ENCODE measurements at places on chromosomes 2 and 18. TPM values are rescaled to one million over a fixed set of nuclear protein-coding genes. Genes with fewer than 3 reads are reported as not detected.

DNA sequence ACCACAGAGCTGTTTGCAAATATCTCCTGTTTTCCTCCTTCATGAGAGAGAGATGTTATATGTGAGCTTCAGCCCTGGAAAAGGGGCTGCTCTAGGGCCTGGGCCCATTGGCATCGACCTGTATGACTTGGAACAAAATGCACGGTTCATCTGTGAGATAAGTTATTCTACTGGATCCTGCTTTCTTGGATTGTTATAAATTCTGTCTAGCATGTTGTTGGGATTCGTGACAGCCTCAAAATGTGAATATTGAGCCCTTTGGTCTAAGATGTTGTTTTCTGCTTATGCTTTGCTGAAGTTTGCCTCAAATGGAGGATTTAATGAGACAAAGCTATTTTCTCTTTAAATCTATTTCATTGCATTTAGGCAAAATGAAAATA, 372.9 kb downstream of the EN1 start:
- DNase-seq = no peak

DNA sequence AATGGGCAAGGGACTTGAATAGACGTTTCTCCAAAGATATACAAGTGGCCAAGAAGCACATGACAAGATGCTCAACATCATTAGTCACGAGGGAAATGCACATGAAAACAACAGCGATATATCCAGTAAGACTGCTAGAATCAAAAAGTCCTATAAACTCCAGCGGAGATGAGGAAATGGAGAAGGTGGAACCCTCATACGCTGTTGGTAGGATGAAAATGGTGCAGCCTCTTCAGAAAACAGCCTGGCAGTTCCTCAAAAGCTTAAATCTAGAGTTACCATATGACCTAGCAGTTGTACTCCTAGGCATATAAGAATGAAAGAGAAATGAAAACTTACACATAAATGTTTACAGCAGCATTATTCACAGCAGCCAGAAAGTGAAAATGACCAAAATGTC, 48.1 kb downstream of the HPCAL1 start:
- no peak for DNase-seq

GRCh38 chr18:70216788-70217187, 11.3 kb upstream of the RTTN start:
- DNase-seq = no peak

GRCh38 chr2:239531456-239532241, 130.8 kb upstream of the HDAC4 start:
- DNase-seq = no peak

DNA sequence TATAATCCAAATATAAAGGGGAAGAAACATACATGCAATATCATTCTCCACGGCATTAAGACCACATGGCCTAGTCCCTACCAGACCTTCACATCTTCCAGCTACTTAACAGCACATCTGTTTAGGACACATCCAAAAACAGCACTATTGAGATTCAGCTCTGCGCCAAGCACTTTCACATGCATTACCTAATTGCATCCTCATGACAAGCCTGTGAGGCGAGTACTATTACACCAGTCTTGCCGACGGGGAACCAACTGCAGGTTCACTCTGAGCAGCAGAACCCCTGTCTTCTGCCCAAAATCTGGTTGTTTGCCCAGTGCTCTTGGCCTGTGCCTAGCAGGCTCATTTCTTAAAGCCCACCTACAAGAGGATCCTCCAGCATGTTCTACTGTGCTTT, 66.7 kb downstream of the AAK1 start:
- DNase-seq = no peak

GRCh38 chr2:32363597-32363996, 6.8 kb downstream of the BIRC6 start:
- DNase-seq = no peak

- no peak for DNase-seq
Measured at GRCh38 chr2:235609321-235609720, 115.5 kb downstream of the AGAP1 start.

DNA sequence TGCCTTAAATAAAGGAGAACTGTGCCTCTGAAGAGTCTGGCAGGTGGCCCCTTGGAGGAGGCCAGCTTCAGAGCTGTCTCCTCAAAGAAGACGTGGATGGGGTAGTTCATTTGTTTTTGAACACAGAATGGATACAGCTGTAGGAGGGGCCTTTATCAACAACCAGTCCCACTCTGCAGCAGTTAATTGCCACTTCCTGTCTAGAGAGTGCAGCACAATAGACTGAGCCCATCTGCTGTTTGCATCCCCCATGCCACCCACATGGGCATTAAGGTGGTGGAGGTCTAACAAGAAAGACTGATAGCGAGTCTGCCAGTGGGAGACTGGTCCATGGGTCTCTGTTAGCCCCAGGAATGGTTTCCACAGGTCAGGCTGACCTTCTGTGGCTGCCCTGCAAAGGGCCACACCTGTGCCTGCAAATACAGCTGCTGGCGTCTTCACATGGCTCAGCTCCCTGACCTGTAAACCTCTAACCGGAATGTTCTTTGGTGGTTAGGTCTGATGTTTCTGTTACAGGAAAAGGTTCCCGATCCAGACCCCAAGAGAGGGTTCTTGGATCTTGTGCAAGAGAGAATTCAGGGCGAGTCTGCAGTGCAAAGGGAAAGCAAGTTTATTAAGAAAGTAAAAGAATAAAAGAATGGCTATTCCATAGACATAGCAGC, 153.3 kb upstream of the ITGA6 start:
- no peak for DNase-seq

- no peak for DNase-seq
Measured at GRCh38 chr2:216023055-216023648, 9.8 kb upstream of the MREG start.

GRCh38 chr2:171347591-171348032, 86.2 kb downstream of the METTL8 start:
- DNase-seq = no peak

- DNase-seq = no peak
Measured at GRCh38 chr2:167134381-167135072, 246.2 kb downstream of the XIRP2 start.

- no peak for DNase-seq
Measured at GRCh38 chr2:392926-393280, 105.0 kb upstream of the ALKAL2 start.

DNA sequence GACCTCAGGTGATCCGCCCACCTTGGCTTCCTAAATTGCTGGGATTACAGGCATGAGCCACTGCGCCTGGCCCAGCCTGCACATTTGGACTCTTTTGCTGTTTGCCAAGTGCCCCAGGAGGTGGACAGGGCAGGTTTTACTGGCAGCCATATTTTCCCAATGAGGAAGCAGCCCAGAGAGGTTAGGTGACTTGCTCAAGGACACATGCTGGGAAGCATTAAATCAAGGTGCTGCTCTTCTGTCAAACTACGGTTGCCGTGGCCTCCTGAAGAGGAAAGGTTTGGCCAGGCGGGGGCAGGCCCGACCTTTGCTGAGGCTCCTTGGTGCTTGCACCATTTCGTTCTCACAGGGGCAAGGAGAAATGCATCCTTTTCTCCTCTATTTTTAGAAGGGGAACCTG, 44.0 kb downstream of the DNMT3A start:
- no peak for DNase-seq

GRCh38 chr2:175351512-175351911, 170.0 kb upstream of the ATP5MC3 start:
- DNase-seq = no peak

- no peak for DNase-seq
Measured at GRCh38 chr2:26509141-26509540, 31.2 kb upstream of the OTOF start.

DNA sequence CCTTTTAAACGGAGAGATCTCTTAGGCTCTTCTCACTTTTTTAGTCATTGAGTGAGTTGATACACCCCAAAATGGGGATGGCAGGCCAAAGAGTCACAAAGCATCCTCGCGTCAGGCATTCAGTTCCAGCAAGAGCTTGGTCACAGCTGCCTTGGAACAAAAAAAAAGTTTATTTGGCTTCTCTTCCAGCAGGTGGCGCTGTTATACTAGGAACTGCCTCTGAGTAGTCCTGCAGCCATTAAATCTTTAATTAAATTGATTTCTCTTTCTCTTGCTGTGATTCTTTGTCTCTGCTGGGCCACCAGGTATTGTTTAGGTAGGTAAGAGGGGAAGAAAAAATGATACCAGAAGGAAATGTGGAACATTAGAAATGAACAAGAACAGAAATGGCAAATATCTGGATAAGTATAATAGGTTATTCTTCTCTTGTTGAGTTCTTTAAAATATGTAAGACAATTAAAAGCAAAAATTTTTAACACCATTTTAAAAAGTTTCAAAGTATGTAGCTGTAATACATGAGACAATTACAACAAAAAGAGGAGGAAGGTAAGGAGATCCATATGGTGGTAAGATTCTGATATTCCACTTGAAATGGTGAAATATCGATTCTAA, 175.1 kb downstream of the GALNT1 start:
- DNase-seq = no peak

DNA sequence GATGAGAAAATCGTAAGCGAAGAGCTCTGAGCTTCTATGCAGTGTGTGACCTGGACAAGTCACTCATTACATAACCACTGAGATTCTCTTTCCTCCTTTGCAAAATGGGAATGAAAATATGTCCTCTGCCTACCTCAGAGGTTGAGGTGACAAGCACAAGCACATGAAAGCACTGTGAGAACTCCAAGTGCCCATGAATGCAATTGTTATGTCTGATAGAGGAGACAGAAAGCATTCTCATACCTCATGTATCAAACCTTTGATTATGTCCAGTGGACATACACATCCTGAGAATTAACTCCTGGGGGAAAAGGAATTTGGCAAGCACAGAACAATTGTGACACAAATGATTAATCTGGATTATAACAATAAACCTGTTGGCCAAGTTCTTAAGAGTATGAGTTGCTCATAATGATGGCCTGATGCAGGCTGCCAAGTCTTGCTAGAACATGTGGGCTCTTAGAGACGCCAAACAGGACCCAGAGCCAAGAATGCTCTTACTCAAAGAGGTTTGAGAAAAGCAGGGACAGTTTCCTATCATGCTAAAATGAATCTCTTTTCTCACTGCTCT, 8.5 kb upstream of the RMDN2 start:
- no peak for DNase-seq

DNA sequence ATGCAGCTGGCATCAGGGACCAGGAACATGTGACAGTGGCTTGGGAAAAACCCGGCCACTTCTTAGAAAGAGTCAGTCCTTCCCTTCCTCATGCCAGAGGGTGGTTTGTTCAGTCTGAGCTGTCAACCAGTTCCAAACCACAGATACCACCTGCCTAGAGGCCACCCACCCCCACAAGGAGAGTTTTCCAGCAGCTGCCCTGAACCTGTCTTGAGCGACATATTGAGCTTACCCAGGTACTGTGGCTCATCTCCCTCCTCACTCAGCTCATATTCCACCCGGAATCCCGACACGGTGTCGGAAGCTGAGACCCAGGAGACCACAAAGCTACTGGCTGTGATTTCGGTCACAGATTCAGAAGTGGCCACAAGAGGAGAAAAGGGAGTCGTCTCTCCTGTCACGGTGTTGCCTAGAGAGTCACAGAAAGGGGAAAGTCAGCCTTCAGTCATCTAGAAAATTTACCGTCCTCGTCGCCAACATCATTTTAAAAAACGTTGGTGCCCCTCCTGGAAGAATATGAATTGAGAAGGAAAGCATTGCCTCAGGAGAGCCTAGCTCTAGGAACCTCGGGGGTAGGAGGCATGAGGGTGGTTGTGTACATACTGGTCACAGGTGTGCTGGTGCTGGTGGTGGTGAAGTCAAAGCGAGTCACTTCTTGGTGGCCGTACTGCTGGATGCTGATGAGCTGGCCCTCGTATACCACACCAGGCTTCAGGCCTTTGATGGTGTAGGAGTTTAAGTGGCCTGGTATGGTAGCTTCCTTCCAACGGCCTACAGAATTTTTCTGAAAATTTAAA, 26.3 kb downstream of the FN1 start:
- no peak for DNase-seq

DNA sequence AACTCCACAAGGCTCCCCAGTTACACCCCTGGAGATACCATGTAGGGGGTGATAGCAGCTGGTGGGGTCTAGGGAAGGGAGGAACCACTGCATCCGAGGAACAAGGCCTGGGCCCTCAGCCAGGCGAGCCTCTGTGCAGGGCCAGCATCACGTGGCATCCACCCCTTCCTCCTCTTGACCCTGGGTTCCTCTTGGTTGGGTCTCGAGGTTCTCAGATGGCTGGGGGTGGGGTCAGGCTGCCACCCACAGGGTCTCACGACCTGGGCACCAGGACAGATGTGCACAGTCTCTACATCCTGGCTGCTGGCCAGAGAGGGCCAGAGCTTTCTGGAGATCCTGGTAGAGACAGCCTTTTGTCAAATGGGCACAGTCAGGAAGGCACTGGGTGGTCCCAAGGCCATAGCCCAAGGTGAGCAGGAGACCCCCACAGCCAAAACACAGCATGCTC, 10.4 kb downstream of the HS6ST1 start:
- no peak for DNase-seq

DNA sequence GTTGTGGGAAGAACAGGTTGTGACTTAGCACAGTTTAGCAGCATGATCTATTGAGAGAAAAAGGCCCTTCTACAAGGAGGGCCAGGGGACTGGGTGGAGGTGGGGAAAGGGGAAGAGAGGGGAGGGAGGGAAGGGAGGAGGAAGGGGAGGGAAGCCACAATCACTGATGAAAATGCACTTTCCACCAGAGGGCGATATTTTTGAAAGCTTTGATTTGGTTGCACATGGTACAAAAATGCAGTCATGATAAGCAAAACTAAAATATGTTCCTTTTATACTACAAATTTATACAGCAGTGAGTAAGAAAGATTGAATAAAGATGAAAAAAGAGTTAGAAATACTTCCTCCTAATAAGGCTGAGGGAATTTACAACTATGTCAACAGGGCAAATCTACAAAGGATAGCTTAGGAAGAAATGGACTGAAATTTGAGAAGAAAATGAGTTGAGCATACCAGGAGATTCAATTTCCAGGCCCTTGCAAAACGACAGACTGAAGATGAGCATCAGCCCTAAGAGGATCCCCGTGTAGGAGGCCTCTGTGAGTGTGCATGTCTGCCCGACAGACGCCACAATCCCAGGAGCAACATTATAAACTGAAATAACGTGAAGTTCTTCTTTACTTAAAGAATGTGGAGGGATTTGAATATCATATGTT, 17.2 kb downstream of the SH3YL1 start:
- DNase-seq = no peak

DNA sequence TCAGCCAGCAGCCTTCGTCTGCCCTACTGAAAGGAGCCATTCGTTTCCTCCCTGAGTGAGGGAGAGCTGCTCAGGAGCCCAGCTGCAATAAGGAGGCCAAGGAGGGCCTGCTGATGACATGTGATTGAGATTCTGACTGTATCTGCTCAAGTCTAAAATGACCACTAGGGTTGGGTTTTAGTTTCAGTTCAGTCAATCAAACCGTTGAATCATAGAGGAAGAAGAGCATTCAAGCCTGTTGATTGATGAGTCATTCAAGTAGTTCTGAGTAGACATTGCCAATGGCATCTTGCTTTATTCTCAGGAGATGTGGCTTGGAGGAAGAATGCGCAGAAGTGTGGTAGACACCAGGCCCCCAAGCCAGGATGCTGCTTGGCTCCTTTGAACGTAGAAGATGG, 19.9 kb upstream of the BCL2L11 start:
- no peak for DNase-seq

The TSPYL6 gene
- 0.10 TPM for polyA plus RNA-seq

The SPEG gene
- polyA plus RNA-seq = 13.6 TPM

The CIDEA gene
- polyA plus RNA-seq = not detected

The DUSP11 gene
- 30.2 TPM for polyA plus RNA-seq

The PER2 gene
- polyA plus RNA-seq = 5.4 TPM

The CTDSP1 gene
- 162 TPM for polyA plus RNA-seq

The DLX2 gene
- 0.11 TPM for polyA plus RNA-seq

The ANTXR1 gene
- 70.5 TPM for polyA plus RNA-seq

The SCN9A gene
- 2.3 TPM for polyA plus RNA-seq

The ST8SIA3 gene
- 0.06 TPM for polyA plus RNA-seq

The TGFA gene
- polyA plus RNA-seq = 19.2 TPM

The TMEM37 gene
- 6.4 TPM for polyA plus RNA-seq

The ALK gene
- polyA plus RNA-seq = 0.40 TPM

The PSMA8 gene
- not detected for polyA plus RNA-seq

The CNGA3 gene
- not detected for polyA plus RNA-seq

The MSH2 gene
- 55.7 TPM for polyA plus RNA-seq

The CSRNP3 gene
- 15.4 TPM for polyA plus RNA-seq
